Fibroblast of skin of left biceps (primary cell): ENCODE measurements at places on chromosomes 6 and 20.
A peak's percentile ranks its signal among the peaks of the same experiment; 100 is the strongest.

DNA sequence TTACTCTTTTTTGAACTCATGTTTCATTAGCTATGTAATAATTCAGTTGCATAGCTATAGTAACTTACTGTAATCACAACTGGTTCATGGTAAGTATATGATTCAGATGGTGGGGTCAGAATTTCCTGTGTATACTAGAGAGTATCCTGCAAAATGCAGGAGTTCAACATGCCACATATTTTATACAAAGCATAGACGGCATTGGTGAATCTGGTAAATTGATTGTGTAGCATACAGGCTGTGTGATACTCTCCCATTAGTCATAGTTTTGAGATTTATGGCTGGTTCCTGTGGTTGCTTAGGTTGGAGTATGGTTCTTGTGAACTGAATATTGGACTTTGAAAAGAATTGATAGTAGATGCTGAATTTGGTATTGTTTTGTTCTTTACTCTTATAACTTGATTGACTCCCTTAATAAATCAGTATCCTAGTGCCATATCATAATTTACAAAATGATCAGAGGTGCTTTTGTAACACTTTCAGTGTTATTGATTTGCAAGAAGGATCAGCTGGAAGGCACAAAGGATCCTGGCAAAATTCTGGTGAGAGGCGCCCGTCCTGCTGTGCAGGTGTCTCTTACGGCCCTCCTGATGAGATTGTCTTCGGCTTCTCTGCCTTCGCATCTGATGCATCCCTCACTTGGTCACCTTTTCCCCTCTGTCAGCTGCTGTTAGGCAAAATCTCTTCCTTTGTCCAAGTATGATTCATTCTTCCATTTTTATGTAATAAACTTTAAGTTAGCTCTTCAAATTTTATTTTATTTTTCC lies 22.6 kb downstream of the SNX9 start:
- DNase-seq = no peak

DNA sequence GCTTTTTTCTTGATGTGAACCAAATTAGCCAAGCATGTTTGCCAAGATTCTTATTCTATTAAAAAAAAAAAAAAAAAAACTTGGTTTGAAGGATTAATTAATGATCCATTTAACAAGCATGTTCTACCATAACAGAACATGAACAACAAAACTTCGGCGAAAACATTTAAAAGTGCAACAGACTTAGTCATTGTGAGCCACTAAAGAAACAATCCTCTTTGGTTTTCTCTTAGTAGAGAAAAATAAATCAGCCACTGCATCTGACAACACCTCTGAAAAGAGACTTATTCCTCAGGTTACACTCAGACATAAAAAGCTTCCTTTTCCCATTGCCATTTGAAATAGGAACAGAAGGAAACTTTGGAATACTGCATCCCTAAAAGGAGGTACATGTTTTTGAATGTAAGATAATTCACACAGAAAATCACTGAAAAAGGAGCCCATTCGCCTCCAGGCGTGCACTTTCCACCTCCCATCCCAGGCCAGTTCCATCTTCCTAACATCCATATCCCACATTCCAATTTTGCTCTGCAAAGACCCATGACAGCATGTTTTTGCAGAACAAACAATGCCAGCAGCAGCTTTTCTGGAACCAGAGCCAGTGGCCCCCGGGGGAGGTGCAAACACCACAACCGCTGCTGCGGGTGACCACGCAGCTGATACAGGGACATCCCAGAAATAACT lies 79.5 kb downstream of the ZMYND8 start:
- peak; percentile 52 for DNase-seq

- DNase-seq = no peak
Measured at GRCh38 chr6:14197118-14197517, 79.5 kb downstream of the CD83 start.

DNA sequence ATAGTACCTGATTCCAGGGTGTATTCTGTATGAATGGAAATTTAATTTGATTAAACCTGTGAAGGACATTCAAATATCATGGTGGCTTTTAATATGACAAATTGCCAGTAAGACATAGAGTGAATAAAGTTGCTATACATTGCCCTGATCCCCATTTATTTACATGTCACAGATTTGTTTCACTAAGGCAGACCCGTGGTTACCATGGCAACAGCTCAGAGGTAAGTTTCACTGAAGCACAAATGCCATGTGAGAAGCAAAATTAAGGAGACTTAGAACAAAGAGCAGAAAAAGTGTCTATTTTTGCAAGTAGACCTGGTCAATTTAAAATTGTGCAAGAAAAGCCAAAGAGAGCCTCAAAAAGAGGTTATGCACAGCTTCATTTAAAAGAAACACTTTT lies 63.7 kb downstream of the PXDC1 start:
- no peak for DNase-seq

GRCh38 chr6:165872811-165873210 lies 209.8 kb upstream of the PDE10A start:
- no peak for DNase-seq

GRCh38 chr6:9984607-9985006 lies 430.3 kb downstream of the TFAP2A start:
- no peak for DNase-seq

- DNase-seq = peak; percentile 4
Measured at GRCh38 chr6:107576852-107577251, 86.9 kb downstream of the SOBP start.

GRCh38 chr20:7285918-7286556 lies 518.6 kb downstream of the BMP2 start:
- peak; percentile 38 for DNase-seq

- no peak for DNase-seq
Measured at GRCh38 chr20:5586720-5587119, 163.5 kb upstream of the SHLD1 start.

GRCh38 chr6:117444600-117444999 lies 18.9 kb upstream of the ROS1 start:
- DNase-seq = peak; percentile 77
